ENCODE measurements at places on chromosomes 5 and 9.
A peak's percentile ranks its signal among the peaks of the same experiment; 100 is the strongest.

GRCh38 chr5:169095976-169096375 is 205.0 kb downstream of the SLIT3 start:
- no peak for DNase-seq

GRCh38 chr5:154570572-154571324 is 92.7 kb upstream of the HAND1 start:
- DNase-seq = no peak

DNA sequence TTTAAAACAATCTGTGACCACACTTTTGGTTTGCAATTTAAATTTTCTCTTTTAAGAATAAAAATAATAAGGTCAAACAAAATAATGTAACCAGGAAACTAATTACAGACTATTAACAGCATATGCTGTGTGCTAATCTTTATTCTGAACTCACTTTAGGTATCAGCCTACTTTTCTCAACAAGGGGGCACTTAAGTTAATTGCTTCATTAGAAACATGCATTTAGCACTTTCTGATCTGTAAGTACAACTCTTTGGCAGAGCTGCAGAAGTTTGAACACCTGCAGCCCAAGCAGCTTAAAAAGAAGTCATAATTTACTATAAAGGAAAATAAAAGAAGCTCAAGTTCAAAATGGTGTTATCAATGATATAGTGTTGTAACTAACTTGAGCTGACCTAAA is 21.7 kb downstream of the XRCC4 start:
- DNase-seq = no peak

GRCh38 chr9:4574657-4575243 is 84.5 kb downstream of the SLC1A1 start:
- no peak for DNase-seq

DNA sequence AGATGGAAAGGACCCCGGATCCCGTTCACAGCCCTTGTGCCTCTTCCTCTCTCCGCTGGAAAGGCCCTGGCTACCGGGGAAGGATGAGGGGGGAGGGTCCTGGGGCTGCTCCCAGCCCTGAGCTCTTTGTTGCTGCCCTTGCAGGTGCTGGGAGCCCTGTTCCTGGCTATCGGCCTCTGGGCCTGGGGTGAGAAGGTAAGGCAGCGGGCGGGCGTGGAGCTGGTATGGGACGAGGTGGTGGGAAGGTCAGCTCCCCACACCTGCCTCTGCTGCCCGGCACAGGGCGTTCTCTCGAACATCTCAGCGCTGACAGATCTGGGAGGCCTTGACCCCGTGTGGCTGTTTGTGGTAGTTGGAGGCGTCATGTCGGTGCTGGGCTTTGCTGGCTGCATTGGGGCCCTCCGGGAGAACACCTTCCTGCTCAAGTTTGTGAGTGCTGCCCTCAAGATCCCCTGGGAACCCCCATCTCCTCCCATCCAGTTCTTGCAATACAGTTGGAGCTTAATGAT is 4.2 kb downstream of the TSPAN17 start:
- DNase-seq = no peak

GRCh38 chr5:79868163-79868670 is 122.8 kb downstream of the MTX3 start:
- no peak for DNase-seq

- DNase-seq = peak; percentile 41
These were observed 407.7 kb downstream of the PDE4D start for GRCh38 chr5:59485629-59486439.

GRCh38 chr9:4686112-4686511 is 6.7 kb downstream of the CDC37L1 start:
- peak; percentile 64 for DNase-seq

DNA sequence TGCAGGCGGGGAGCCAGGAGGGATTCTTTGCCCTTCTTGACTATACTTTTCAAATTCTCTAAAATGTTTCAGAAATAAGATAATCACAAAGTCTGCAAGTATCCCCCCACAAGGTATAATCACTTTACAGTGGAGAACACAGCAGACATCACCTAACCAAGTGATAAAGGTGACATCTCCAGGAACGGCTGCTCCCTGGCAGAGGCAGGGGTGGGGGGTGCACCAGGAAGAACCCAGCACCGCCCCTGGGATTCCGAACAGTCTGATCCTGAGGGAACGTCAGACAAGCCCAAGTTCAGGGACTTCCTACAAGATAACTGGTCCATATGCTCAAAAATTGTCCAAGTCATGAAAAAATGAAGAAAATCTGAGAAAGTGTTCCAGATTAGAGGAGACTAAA is 85.4 kb downstream of the HSD17B3 start:
- no peak for DNase-seq

DNA sequence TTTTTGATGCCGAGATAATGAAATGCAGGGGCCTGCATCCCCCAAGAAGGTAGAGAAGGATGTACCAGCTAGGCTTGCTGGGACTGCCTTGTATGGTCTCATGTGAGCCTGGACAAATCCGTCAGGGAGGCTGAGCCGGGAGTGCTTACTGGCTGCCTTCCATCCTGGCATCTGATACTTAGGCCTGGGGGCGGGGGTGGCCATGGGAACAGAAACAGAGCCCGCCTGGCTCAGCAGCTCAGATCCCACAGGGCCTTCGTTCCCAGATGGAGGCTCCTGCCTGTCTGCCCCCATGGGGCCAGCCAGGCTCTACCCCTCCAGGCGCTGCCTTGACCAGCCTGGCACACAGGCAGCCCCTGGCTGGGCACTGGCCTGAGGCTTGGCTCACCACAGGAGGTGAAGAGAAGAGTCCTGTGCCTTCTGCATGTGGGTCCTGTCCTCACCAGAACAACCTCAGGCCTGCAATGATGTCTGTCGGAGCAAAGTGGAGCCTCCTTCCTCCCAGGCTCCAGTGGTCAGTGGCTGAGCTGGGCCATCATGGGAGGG is 10.5 kb upstream of the SPATA31E1 start:
- peak; percentile 36 for DNase-seq

DNA sequence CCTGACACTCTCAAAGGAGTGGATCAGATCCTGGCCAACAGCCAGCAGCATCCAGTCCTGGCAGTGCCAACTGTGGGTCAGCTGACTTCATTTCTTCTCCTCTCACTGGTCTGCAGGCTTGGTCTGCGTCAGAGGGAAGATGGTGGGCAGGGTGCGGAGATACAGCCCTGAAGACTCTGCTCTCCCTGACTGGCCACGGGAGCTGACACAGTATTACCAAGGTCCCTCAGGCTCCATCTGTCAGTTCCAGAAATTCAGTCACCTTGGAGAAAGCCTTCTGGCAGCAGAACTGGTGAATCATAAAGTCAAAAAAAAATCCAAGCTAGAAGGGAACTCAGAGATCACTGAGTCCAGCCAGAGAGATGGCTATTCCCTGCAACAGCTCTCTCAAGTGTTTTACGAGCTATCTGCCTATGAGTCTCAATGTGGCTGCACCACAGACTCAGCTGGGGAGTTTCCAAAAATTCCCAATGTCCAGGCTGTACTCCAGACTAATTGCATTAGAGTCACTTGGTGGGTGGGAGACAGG is 27.9 kb downstream of the C1QTNF2 start:
- peak; percentile 51 for DNase-seq

- DNase-seq = no peak
These were observed 201.8 kb downstream of the FOXD4L6 start for GRCh38 chr9:40926404-40927259.

DNA sequence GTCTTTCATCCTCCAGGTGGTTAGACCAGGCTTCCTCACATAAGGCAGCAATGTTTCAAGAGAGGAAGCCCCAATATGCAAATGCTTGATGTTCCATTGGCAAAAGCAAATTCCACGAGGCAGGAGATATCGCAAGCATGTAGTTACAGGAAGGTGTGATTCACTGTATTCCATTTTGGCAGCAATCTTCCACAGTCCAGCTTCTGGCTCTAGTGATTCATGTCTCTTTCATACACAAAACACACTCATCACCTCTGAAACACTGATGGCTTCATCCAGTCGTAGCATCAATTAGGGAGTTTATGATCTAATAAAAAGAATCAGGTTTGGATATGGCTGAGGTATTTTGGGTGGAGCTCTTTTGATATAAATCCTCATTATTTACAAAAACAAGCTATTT is 552.2 kb upstream of the RIOK2 start:
- peak; percentile 91 for DNase-seq

- no peak for DNase-seq
These were observed 34.9 kb upstream of the B4GALT1 start for GRCh38 chr9:33202018-33202417.

DNA sequence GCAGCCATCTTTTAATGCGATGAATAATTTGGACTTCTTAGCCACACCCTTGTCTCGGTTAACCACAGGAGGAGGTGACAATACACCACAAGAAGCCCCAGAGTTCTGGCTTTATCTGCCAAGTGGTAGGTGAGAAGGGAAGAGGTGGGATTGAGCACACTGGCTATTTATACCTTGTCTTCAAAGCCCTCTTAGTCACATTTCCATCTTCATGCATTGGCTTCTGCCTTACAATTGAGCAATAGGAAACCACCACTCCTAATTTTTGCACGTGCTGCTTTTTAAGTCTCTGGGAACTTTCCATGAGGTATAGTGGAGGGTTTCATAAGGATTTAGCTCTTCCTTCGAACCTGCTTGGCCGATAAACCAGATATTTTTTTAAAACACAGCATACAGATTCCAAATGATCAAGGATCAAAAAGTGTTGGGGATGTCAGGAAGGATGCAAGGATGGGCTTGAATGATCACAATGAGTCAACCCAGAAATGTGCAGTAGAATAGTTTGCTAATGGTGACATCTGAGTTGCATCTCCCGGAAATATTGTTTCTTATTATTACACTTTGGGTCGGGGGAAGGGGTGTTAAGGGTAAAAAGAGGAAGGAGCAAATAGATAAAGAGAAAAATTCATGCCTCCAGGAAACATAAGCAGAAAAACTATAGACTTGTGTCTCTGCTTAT is 25.5 kb downstream of the PLAC8L1 start:
- DNase-seq = peak; percentile 31

DNA sequence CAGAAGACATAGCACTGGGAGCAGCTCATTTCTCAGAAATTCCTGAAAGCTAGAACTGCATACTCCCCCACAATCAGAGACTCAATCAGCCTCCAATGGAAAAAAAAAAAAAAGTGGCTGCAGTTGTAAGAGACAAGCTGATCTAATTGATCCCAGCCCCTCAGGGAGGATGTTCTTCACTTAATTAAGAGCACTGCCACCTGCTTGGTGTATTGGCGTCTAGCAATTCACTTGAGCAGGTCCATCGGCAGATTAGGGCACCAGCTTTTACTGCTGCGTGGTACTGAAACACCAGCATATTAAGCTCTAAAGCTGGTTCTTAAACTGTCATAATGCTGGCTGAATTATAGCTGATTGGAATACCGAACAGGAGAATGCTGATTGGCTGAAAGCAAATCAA is 1890.1 kb upstream of the WWC1 start:
- no peak for DNase-seq

GRCh38 chr5:93596676-93597490 is 13.9 kb downstream of the NR2F1 start:
- no peak for DNase-seq

DNA sequence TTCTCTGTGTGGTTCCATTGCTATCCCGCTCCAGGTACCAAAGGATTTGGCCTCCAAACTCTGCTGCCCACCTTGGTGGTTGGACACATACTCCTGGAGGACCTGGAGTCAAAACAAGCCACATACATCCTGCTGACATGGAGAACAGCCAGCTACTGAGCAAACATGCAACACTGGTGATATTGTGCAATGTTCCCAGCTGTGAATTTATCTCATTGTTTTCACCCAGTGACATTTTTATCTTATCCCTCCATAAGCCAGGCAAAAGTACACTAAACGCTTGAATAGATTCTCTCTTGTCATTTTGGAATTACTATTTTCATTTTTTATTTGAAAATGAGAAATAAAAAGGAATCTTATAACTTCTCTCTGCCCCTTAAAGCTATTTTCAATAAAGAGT is 11.1 kb upstream of the CTSL start:
- DNase-seq = peak; percentile 95

DNA sequence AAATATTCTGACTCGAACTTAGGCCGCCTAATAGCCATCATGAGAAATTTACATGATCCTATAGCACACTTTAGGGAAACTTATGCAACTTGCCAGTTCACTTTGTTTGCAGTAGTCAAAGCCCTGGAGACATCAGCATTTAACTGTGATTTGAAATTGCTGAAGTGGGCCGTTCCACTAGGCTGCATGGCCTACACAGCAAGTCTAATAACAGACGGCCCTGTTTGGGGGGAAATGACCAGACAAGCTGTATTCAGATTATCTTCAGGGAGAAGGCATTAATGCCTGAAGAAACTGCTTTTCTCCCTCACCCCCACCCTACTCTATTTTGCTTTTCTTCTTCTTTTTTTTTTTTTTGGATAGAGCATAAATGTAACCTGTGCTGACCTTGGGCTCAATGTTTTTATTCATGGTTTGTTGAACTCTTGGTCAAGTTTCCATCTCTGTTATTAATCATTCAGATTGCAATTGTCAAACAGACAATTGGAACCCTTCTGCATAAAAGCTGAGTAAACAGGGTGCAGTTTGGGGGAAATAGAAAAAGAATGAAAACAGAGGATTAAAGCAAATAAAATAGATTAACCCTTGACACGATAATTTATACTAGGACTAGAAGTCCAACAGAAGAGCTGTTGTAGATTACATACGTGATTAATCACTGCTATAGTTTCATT is 1928.2 kb upstream of the WWC1 start:
- DNase-seq = no peak

DNA sequence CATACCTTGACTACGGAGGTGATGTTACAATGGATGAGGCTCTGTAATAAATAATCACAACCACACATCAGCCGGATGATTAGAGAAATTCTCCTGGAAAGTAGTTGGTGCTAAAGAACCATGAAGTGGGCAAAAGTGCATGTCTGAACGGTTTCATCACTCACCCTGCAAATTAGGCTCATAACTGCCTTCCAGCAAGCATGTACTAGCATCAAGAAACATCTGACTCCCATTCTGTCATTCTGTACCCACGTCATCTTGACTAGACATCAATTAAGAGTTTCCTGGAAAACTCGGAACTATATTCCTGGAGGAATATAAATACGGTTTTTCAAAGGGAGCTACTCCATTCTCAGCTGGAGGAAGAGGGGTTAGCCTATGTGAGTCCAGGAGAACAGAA is 52.2 kb downstream of the HSD17B3 start:
- no peak for DNase-seq

DNA sequence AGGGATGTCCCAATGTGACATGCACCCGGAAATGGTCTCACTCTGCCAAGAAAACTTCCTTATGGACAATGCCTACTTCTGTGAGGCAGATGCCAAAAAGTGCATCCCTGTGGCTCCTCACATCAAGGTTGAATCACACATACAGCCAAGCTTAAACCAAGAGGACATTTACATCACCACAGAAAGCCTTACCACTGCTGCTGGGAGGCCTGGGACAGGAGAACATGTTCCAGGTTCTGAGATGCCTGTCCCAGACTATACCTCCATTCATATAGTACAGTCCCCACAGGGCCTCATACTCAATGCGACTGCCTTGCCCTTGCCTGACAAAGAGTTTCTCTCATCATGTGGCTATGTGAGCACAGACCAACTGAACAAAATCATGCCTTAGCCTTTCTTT is 37.6 kb upstream of the CCDC152 start:
- DNase-seq = peak; percentile 6

DNA sequence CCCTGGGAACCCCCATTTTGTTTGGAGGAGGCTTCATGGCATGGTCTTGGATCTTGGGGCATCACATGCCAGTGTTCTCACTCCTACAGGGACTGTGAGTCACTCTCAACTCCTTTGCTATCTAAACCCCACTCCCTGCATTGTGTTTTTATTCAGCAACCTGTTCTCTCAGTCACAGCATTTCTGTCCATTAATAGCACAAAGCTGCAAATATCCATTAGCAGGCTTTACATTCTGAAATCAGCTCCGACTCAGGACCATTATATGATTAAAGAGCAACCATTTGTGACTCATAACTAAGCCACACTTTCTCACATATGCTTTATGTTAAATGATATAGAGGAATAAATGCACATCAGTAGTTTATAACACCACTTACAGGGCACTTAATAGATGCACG is 462.1 kb upstream of the BRINP1 start:
- DNase-seq = no peak
